ENCODE measurements at places on chromosomes 7 and 10. TPM values are rescaled to one million over a fixed set of nuclear protein-coding genes. Genes with fewer than 3 reads are reported as not detected.

DNA sequence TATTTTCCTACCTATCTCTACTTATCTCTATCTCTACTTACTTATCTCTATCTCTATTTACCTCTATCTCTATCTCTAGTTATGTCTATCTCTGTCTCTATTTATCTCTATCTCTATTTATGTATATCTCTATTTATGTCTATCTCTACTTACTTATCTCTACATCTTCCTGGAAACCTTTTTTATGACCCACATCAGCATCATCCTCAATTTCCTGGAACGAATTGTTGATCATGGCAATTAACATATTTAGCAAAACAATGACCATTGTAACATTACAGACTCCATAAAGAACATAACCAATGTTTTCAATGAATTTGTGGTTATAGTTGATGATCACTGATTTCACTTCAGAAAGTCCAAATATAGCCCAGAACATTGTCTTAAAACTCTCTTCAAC is 18.3 kb downstream of the GIMAP6 start:
- no peak for DNase-seq

GRCh38 chr7:47570649-47571050 is 11.3 kb downstream of the TNS3 start:
- no peak for DNase-seq

DNA sequence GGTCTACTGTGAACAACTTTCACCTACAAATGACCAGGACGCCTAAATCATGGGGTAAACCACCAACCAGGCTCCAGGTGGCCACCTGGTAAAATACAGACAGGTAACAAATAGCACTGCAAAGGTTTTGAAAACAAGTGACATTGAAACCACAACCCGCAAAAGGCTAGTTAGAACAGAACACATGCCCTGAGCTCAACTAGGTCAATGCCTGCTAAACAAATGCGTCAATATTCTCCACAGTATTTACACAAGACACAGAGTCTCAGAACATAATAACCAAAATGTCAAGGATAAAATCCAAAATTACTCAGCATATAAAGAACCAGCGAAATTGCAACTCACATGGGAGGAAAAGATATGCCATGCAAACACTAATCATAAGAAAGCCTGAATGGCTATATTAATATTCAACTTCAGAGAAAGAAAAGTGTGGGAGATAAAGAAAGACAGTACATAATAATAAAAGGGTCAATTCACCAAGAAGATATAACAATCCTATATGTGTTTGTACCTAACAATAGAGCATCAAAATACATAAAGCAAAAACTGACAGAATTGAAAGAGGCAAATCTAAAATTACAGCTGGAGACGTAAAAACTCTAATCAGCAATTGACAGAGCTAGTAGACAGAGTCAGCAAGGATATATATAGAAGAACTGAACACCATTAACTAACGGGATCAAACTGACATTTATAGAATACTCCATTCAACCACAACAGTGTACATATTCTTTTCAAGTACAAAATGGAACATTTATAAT is 47.6 kb downstream of the SMURF1 start:
- DNase-seq, result peak; percentile 81

DNA sequence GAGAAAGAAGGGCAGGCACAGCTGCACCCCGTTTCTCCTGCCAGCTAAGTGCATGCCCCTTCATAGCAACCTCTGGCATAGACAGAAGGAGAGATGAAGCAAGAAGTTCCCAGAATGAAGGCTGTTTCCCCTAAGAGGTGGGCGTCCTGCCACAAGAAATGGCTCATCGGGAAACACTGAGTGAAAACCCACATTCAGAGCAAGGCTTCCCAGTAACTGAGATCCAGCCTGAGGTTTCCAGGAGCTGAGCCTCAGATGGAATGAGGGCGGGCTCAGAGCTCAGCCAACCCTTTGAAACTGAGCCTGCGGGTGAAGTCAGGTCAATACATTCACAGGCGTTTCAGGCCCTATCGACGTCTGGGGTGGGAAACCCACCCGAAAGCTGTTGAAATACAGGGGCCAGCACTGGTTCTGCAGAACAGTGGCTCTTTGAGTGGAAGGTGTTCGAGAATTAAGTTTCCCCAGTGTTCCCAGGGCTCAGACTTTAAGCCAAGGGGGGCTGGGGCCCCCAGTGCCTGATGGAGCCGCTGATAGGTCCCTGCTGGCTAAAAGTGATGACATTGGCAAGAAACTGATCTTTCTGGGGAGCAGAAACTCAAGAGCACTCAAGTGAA is 510.2 kb downstream of the RPS24 start:
- DNase-seq, result no peak

DNA sequence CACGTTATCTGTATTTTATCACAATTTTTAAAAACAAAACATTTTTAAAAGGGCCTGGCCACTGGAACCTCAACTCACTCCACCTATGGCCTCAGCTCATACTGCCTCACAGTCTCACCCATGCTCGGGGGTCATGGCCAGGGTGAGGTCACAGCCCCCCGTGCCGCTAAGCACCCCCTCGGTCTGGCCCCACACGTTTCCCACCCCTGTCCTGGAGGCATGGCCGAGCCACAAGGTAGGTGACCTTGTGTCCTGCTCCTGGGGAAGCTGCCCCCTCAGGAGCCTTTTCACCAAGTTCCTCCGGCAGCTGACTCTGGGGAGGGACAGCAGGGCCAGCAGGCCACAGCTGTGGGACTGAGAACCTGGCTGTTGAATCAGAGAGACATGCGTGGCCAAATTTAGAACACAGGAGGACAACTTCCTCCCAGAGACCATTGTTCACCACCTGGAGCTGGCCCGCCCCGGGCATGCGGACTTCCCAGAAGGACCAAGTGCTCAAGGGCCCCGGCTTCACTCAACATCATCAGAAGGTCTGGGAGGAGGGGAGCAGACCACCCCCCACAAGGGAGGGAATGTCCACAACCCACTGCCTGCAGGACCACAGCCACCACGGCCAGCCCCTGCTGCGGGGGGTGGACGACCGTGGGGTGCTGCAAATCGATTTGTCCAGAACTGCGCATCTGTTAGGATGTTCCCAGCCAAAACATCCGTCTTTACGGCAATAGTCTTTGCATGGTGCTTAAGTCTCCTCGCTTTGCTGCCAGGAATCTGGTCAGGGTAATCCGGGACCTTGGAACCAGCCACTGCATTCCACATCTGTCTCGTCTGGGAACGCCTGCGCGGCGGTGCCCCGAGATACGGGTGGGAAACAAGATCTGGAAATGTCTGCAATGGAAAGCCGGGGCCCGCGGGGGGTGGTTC is 48.6 kb upstream of the PDGFA start:
- DNase-seq, result no peak

DNA sequence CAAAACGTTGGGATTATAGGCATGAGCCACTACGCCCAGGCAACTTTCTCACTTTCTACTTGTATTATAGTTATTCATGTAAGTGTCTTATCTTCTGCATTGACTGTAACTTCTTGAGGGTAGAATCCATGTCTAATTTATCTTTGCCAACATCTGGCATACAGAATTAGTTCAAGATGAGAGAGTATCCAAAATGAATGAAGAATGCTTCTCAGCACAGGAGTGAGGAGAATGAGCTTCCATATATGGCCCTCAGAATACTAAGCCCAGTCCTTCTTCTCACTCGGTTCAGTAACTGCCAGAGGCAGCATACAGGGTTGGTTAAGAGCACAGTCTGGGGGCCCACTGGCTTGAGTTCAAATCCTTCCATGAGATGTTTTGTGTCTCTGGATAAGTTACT is 75.0 kb upstream of the LRRC17 start:
- DNase-seq, result no peak

GRCh38 chr7:99366646-99367045 is 7.9 kb upstream of the ARPC1B start:
- DNase-seq, result no peak

- DNase-seq, result no peak
Measured at GRCh38 chr7:44971902-44972441, 6.8 kb downstream of the MYO1G start.

GRCh38 chr7:29297194-29297890 is 102.8 kb downstream of the CHN2 start:
- no peak for DNase-seq

DNA sequence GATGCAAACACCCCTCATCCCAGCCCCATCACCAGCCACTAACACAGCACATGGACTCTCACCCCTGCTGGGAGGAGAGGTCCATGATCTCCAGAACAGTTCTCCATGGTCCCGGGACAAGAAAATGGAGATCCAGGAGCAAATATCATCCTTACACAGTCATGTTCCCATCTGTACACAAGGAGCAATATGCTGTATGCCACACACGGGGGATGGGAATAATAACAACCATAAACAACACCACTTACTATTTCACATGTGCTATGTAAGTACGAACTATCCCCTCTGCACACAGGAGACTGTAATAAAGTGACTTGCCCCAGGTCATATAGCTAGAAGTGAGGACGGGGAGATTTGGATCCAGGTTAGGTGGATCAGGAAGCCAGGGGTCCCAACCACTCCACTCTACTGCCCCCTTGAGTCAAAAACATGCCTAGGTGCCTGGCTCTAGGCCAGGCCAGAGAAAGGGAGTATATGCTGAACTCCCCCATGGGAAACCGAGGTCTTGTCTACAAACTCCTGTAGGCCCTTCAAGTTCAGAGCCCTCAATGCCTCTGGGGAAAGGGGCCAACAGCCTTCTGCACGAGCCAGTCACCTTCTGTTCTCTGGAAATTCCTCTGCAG is 34.1 kb downstream of the LRRC20 start:
- peak; percentile 32 for DNase-seq

- no peak for DNase-seq
Measured at GRCh38 chr10:104563051-104563450, 78.0 kb upstream of the SORCS3 start.

DNA sequence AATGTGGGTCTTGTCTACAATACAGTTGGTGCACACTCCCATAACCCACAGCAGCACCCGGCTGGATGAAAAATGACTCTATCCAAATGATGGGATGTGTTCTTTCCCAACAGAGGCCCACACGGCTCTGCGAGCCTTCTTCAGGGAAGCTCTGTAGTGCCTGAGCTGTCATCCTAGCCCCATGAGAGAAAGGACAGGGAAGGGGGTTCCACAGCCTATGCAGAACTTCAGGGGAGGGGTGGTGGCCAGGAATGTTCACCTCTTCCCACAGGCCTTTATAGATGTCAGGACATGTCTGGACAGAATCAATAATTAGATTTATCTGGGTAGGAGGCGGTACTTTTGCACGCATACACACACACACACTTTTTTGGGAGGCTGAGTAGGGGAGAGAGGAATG is 109.0 kb downstream of the JCAD start:
- peak; percentile 77 for DNase-seq

DNA sequence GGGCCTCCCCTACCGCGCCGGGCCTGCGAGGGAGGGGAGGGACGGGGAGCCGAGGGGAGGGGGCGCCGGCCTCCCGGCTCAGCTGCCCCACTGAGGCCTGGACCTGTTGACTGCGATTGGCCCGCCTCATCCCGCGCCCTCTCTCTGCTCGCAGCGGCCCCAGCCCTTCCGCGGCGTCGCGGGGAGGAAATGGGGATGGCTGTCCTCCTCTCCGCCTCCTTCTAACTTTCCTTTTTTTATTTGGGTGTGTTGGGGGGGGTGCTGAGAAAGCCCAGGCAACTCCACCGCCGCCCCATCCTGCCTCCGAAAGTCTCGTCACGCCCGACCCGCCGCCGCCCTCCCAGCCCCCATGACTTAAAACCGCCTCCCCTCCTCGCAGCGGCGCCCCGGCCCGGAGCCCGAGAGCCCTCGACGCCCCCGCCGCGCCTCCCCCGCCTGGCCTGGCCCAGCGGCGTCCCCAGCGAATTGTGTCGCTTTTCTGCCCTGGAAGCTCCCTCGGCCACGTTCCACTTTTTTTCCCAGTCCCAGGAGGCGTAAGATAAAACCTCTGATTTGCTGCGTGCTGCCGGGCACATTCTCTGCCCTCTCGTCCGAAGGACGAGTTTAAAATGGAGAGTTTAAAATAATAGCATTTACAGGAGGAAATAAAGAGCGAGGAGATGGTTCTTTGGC is 842 bp upstream of the SKIDA1 start:
- peak; percentile 61 for DNase-seq

DNA sequence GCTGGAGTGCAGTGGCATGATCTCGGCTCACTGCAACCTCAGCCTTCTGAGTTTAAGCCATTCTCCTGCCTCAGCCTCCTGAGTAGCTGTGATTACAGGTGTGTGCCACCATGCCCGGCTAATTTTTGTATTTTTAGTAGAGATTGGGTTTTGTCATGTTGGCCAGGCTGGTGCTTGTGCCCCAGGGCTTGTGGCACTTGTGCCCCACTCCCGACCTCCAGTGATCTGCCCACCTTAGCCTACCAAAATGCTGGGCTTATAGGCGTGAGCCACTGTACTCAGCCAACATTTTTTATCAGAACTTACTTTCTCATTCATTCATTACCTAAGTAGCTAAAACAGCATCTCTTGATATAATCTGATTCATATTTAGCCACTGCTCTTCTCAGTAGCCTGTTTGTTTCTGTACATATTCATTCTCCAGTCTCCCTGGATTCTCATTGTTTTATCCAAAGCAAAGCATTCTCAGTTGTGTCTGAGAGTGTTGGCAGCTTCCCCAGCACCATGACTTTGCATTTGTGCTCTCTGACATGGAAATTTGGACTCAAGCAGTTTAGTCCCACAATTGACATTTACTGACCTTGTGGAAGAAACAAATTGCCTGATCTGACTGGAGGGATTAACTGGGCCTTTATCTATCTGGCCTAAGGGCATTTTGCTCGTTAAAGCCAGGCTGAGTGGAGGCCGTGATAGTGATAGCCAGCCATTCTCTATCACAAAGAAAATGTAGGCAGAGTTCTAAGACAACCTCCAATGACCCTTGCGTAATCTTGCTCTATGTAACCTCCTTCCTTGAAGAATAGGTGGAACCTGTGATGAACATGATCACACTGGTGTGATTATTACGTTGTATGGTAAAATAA is 44.9 kb downstream of the AKR1B15 start:
- peak; percentile 57 for DNase-seq

- DNase-seq, result no peak
Measured at GRCh38 chr10:90966146-90966545, 45.3 kb upstream of the ANKRD1 start.

DNA sequence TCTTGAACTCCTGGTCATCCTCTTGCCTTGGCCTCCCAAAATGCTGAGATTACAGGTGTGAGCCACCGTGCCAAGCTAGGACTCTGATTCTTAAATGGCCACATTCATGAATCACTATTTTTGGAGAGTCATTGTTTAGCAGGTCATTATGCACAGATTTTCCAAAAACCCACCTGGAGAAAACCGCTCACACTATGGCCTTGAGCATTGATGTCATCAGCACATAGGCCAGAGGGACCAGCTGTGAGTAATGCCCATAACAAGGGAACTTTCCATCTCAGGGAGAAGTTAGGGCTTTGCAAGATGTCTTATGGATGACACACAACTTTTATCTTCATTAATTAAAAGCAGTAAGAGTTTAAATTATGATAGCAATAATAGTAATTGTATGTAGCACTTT is 86.4 kb upstream of the KIF5B start:
- peak; percentile 83 for DNase-seq

- peak; percentile 73 for DNase-seq
Measured at GRCh38 chr10:43648398-43649184, at the start of gene ZNF32. Gene ZNF32, minus strand, starts transcription at chr10:43648881. Its CDS starts 2,748 bp downstream, at chr10:43646133.

- DNase-seq, result no peak
Measured at GRCh38 chr7:141660259-141660658, 41.7 kb downstream of the DENND11 start.

GRCh38 chr7:132295175-132295574 is 281.1 kb downstream of the PLXNA4 start:
- DNase-seq, result peak; percentile 10

- DNase-seq, result no peak
Measured at GRCh38 chr7:98066208-98066607, 40.5 kb upstream of the LMTK2 start.

The ANKRD61 gene
- not detected for total RNA-seq

The CLCN1 gene
- total RNA-seq, result not detected

The LIPF gene
- not detected for total RNA-seq

The TMEM130 gene
- total RNA-seq, result not detected

The JAZF1 gene
- 6.5 TPM for total RNA-seq

The MNX1 gene
- 0.50 TPM for total RNA-seq

The ZNF37A gene
- 14.0 TPM for total RNA-seq

Measured in mammary epithelial cell (primary cell).